Stimulated activated CD4-positive, alpha-beta T cell treated with anti-CD3 and anti-CD28 coated beads, Interleukin-4, amount 100 ng/mL, for 1 hour (primary cell): ENCODE measurements at places on chromosomes 3 and 15.
A peak's percentile ranks its signal among the peaks of the same experiment; 100 is the strongest.

DNA sequence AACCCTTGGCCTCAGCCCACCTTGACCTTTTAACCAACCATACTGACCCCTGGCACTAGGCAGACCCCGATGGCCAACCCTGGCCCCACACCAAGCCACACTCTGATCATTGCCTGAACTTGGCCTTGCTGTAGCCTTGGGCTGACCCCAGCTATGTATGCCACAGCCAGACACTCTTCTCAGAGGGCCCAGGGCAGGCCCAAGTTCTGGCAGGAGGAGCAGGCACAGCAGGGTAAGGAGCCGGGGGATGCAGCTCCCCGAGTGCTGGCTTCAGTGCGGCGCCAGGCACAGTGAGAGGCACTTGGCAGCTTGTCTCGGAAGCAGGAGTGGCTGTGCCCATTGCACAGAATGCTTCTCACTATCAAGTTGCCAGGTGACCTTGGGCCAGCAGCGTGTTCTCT is 22.3 kb downstream of the PRR20G start:
- no peak for DNase-seq

GRCh38 chr3:111246967-111247760 is 175.5 kb downstream of the NECTIN3 start:
- DNase-seq = no peak

DNA sequence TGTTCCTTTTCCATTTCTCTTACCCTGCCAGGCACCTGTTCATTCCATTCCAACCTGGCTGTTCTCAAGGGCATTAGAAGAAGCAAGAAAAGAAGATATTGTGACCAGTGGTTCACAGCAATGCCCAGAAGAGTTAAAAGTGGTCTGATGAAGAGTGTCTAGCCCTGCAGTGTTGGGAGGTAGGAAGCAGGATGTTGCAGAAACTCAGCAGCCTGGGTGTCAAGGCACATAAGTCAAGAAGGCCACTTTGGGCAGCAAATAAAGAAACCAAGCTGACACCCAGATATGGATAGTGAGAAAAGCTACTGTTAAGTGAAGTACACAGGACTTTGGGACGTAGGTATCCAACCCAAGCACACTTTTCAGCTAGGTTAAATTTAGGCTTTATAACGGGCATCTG is 199.9 kb upstream of the SATB1 start:
- no peak for DNase-seq

GRCh38 chr3:186248850-186249249 is 113.2 kb downstream of the DGKG start:
- DNase-seq = no peak

- DNase-seq = no peak
These were observed 16.2 kb upstream of the ANKDD1A start for GRCh38 chr15:64895285-64896065.

DNA sequence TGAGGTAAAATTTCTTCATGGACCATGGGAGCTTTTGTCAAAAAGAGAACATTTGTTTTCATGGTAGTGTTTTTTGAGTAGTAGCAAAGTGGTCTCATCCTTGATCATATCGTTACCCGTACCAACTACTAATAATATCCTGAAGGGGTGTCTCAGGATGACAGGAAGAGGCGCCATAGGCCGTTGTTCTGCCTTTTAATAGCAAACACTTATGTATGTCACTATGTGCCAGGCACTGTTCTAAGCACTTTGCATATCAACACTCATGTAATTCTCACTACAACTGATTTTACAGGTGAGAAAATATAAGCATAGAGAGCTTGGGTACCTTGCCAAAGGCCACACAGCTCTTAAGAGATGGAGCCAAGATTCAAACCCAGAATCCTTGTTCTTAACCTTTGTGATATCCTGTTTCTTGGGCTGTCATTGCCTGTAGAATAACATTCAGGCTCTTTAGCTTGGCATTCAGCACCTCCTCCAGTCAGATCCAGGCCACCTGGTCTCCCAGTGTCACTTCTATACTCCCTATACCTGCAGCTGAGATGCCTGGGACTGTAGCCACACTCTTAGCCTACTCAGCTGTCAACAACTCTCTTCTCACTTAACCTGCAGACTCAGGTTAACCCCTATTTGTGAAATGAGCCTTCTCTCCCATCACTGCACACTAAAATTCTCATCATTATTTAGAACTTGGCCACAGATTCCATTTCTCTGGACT is 113.7 kb downstream of the USP13 start:
- DNase-seq = no peak

GRCh38 chr15:90174140-90174875 is 26.8 kb upstream of the SEMA4B start:
- DNase-seq = no peak

GRCh38 chr3:41224120-41224806 is 25.0 kb downstream of the CTNNB1 start:
- no peak for DNase-seq

DNA sequence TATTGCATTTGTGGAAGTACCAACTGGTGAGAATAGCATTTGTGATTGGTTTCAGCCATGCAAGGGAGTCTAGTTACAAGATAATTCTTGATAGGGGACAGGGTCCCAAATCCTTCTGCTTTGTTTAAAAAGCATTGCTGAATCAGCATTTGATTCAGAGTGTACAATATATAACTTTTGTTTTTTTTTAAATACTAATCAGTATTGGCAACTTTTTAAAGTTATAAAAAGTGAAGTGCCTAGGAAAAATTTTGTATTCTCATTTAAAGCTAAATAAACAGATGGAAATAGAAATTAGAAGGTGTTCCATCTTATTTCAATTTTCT is 75.4 kb upstream of the SLC25A26 start:
- no peak for DNase-seq

DNA sequence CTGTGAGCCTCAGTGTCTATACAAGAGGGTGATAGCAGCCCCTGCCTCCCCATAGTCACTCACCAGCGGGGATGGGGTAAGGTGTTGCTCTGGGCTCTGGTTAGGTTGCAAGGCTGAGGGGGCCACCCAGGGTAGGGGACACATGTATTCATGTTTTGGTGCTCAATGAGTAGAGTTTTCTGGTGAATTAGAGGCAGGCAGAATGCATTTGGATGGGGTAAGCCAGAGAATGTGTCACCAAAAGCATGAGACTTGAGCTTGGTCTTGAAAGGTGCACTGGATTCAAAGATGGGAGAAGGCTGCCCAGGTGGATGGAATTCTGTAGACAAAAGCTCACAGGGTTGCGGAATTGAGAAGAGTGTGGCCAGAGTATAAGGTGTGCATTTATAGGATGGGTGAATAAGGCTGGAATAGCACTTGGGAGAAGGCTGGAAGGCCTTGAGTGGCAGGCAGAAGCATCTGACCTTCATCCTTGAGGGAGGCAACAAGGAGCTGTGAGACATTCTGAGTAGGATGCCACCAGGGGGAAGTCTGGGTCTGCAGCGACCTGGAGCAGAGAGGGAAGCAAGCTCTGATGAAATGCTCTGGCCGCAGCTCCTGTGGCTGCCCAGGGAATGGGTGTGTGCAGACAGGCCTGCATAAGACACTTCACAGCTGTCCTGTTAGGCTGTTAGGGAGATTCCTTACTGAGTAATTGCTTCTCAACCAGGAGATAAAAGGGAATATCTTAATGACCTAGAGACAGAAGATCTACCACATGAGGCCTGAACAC is 149.6 kb downstream of the CHDH start:
- DNase-seq = no peak

DNA sequence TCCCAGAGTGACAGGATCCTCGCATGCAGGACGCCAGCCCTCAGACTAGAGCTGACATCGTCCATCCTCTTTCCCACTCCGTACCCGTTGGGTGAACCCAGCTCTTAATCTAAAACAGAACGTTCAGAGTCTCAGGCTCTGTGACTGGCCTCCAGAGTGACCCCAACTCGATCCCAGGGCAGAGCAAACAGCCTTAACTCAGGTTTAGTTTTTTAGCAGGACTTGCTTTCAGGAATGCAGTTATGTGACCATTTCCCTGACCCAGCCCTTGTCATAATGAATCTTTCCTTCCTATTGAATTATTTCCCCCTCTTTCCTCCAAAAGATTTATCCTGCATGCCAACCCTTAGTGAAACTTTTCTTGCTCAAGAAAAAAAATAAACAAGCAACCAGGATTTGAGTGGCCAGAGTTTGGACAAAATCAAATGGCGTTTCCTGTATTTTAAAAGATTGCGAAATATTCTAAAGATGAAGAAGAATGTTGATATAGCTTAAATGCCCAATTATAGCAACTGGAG is 47.8 kb upstream of the RARB start:
- no peak for DNase-seq

- DNase-seq = no peak
These were observed 2.4 kb upstream of the LARP6 start for GRCh38 chr15:70856177-70856883.

- DNase-seq = no peak
These were observed 73.8 kb downstream of the IQSEC1 start for GRCh38 chr3:12999147-13000140.

- DNase-seq = peak; percentile 58
These were observed 4.2 kb downstream of the FURIN start for GRCh38 chr15:90872486-90873184.

- no peak for DNase-seq
These were observed 211.1 kb upstream of the STT3B start for GRCh38 chr3:31321620-31322019.

- DNase-seq = no peak
These were observed 22.1 kb downstream of the MSL2 start for GRCh38 chr3:136173939-136174490.

DNA sequence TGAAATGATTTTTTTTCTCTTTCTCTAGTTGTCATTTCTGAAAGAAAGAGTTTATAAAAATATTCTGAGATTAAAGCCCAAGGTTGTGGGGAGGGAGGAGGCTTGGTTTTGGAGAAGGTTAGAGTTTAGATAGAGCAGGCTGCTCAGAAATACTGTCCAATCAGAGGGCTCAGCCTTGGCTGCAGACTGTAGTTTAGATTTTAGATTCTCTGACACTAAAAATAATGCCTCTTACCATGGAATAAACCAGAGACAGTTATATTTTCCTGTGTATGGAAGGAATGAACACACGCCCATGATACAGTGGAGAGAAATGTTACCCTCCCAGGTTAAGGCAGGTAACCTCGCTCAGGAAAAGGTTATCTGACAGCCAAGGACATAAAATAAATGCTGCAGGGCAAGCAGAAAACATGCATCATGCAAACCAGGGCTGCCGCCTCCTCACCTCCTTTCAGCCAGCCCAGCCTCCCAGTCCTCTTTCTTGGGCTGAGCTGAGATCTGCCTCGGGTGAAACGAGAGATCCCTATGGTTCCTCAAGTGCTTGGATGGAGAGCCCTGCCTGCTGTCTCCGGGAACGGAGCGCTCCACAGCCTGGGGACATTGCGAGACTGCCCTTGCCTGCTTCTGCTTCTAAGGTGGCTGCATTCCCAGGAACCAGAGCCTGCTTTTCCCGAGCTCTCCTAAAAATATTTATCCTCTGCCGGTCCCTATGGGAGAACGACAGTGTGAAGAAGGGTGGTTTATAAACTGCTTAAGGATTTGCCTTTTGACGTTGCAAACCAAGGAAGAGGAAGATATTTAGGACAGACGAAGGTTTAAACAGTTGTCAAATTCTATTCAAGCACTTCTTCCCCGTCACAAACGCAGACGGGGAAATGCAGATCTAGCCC is 848 bp downstream of the NCEH1 start:
- DNase-seq = peak; percentile 6

GRCh38 chr15:67251318-67251717 is 3.1 kb downstream of the AAGAB start:
- DNase-seq = no peak

- no peak for DNase-seq
These were observed 622.1 kb downstream of the IGSF11 start for GRCh38 chr3:118412503-118412902.

GRCh38 chr3:156793851-156794250 is 32.3 kb upstream of the LEKR1 start:
- no peak for DNase-seq

DNA sequence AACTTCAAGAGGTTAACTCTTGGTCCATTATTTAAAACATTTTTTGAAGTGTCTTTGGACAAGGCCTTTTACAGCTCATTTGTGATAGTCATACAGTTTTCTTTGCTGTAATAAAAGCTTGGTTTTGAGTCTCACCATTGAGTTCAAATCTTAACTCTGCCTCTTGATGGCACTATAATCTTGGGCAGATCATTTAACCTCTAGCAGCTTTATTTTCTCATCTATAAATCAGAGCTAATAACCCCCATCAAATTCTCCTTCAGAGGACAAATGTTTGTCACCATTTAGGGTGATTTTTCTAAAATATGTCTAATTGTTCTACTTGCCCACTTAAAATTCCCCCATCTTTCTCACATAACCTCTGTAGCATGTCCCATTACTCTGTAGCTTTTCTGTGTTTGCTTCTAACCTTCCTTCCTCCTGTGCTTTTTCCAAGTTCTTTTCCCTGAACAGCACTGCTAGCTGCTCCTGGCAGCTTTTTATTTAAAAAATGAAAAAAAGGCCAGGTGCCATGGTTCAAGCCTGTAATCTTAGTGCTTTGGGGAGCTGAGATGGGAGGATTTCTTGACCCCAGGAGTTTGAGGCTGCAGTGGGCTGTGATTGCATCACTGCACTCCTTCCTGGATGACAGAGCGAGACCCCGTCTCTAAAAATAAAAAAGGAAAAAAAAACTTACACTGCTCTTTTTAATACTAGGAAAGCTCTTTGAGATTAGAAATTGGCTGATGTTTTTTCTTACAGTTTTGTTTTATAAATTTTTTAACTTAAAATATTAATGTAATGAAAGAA is 28.5 kb downstream of the UBE2E1 start:
- no peak for DNase-seq

DNA sequence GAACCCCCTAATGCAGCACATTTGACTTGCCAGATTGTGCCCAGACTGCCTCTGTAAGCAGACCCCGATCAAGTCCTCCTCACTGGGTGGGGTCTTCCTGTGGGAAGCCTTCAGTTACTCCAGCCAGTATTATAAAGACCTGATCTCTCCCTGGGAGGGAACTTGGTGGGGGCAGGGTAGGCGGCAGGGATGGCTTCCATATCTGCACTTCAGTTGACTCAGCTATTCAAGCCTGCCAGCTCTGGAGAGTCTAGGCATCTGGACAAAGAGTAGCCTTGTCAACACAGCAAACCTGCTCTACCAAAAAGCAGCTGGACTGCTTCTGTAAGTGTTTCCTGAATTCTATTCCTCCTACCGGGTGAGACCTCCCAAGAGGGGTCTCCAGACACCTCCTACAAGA is 21.0 kb upstream of the SLC25A38 start:
- DNase-seq = no peak

GRCh38 chr3:5675319-5675718 is 487.8 kb downstream of the EDEM1 start:
- DNase-seq = no peak
